ENCODE measurements at places on chromosomes 1 and 21.

GRCh38 chr21:36135391-36136102, 668 bp downstream of the CBR3 start:
- peak; percentile 94 for DNase-seq

- DNase-seq: no peak
Measured at GRCh38 chr1:220363196-220363837, 91.1 kb upstream of the RAB3GAP2 start.

GRCh38 chr1:66951513-66951912, 26.7 kb downstream of the MIER1 start:
- peak; percentile 94 for DNase-seq

DNA sequence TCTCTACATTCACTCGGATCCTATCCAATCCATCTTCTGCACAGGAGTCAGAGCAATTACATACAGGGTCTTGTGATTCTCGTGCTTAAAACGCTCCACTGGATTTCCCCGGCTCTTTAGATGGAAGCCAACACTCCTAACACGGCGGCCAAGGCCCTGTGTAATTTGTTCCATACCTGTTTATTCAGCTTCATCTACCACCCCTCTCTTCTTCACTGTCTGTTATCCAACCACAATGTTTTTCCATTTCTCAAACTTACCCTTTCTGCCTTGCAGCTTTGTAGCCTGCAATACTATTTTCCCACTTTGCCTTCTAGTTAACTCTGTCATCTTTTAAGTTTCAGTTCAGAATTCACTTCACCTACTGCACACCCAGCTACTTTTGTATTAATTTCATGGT, 249.6 kb upstream of the USP25 start:
- no peak for DNase-seq

- DNase-seq: no peak
Measured at GRCh38 chr1:234907940-234908405, 220.7 kb downstream of the TOMM20 start.

DNA sequence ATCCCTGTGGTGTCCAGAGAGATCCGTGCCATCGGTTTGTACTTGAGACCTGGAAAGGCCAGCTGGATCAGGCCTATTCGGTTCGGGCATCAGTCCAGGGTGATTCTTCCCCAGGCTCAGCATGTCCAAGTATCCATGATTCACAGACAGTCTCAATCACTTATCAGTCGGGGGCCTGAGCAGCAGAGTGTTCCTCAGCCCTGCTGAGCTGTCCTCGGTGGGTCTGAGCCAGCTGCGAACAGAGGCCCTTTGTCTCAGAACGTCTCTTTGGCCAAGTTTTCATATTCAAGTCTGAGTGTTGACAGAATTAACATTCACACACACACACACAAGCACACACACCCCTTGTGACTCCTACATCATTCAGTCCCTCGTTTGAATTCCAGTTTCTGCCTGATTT, 33.4 kb upstream of the OSBPL9 start:
- peak; percentile 10 for DNase-seq

GRCh38 chr1:79928901-79929300, 922.4 kb upstream of the ADGRL4 start:
- no peak for DNase-seq

DNA sequence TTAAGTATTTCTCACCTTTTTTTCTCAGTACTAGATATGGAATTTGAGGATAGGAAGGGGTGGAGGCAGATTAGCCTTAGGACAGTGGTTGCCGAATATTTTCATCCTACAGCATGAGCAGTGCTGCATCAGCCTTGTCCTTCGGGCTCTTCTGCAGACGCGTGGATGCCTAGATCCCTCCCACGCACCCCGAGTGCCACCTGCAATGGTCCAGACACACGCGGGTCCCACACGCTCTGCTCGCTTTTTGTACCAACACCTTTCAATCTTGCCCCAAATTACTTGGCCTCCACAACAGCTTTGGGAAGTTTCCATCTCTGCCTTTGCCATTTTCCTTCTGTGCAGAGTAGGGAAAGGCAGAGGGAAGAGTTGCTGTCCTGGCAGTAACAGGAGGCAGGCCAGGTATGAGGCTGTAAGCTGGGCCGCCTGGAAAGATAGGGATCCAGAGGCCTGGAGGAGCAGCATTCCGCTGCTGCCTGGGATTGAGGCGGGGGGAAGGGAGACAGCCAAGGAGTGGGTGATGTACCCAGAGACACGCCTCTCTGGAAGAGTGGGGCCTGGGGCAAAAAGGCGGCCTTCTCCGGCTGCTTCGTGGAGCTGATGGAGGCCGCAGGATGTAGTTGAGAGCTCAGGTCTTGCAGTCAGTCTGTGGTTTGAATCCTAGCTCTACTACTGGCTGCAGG, 467.7 kb downstream of the KIF26B start:
- no peak for DNase-seq
